ENCODE measurements at places on chromosomes 1 and 21. TPM values are rescaled to one million over a fixed set of nuclear protein-coding genes. Genes with fewer than 3 reads are reported as not detected.
A peak's percentile ranks its signal among the peaks of the same experiment; 100 is the strongest.

DNA sequence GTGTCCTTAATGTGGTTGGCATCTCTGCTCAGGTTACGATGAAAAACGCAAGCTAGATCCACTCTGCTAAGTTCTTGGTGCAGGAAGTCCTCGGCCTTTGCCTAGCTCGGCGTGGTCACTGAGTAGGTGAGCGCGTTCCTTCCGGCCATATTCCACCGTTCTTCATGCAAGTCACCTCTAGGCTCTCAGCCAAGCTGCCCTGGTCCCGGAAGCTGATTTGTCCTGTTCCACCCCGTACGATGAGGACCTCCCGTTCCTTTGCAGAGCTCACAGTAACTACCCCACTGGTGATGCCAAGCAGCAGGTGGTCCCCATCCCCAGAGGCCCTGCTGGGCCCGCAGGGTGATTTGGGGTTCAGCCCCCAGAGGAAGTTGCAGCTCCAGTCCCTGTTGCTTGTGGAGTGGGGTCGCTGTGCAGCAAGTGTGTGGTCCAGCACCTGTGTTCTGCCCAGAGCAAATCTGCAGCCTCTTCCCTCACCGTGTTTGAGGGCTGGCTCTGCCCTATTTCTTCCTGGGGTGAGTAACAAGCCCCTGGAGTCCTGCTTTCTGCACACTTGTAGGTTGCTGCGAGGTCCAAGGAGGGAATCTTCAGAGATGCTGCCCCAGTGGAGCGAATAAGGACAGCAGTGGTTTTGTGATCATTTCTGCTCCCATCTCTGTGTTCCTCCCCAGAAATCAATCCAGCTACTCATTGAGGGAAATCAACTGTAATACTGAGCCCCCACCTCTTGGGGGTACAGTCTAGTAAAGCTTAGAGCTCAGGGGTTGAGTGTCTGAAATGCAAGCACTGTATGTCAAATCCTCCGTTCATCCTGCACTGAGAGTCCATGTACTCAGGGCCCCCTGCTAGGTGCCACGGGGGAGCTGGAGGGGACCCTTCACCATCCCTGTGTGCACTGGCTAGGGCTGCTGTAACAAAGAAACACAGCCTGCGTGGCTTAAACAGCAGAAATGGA is 2.3 kb downstream of the UMODL1 start:
- no peak for DNase-seq

DNA sequence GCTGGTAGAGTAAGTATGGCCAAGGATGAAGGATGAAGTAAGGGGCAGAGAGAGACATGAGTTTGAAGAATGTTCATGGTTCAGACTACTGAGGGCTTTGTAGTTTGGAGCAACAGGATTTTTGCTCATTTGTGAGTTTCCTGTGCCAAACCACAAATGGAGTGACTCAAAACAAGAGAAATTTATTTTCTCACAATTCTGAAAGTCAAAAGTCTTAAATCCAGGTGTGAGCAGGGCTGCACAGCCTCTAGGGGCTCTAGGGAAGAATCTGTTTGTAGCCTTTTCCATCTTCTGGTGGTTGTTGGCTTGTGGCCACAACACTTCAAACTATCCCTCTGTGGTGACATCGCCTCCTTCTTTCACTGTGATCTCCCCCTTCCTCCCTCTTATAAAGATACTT is 58.9 kb downstream of the RHOU start:
- DNase-seq: no peak

GRCh38 chr21:32135401-32136363 is 143.2 kb downstream of the MIS18A start:
- no peak for DNase-seq

DNA sequence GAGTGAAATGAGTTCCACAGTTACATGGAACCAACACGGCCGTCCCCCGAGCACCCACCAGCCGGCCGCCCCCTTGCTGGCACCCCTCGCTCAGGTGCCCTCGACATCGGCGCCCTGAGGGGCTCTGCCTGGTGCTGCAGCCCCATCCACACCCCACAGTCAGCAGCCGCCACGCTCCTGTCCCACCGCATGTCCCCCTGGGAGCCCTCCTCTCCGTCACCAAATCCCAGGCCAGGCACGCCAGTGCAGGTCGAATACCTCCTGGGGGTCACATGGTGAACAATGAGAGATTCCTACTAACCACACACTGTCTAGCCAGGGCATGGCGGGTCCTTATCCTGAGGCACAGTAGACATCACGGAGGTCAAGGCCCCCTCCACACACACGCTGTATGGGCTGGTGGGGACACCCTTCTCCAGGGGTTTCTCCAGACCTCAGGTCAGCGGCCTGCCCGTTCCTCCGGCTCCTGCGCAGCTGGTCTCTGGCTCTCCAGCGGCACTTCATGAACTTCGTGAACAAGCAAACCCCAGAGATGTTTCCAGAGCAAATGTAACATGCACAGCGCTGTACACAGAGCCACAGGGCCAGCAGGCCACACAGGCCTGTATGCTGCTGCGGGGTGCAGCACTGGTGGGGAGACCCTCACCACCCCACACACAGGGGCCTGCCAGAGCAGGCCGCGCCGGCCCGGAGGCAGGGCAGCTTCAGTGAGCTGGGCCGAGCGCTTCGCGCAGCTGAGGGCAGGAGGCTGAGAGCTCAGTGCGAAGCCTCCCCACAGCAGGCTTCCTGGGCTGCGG is 21.8 kb downstream of the POFUT2 start:
- peak; percentile 4 for DNase-seq

DNA sequence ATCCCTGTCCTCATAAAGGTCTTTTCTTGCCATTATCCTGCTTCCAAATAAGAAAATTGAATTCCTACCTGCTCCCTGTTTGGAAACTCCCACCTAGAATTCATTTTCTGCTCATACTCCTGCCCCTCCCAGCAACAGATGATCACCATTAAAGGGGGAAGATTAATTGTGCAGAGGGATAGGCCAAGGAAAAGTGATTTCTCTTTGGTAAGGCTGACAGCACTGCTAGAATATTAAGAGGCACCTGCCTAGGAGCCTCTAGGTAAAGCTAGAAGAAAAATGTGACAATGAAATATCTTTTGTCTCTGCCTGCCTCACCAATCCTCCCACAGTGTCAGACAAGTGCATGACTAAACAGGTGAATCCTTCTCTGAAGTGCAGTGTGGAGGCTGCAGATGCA is 77.0 kb upstream of the SPATA6 start:
- no peak for DNase-seq

- no peak for DNase-seq
Measured at GRCh38 chr1:166789286-166789685, 50.0 kb upstream of the POGK start.

DNA sequence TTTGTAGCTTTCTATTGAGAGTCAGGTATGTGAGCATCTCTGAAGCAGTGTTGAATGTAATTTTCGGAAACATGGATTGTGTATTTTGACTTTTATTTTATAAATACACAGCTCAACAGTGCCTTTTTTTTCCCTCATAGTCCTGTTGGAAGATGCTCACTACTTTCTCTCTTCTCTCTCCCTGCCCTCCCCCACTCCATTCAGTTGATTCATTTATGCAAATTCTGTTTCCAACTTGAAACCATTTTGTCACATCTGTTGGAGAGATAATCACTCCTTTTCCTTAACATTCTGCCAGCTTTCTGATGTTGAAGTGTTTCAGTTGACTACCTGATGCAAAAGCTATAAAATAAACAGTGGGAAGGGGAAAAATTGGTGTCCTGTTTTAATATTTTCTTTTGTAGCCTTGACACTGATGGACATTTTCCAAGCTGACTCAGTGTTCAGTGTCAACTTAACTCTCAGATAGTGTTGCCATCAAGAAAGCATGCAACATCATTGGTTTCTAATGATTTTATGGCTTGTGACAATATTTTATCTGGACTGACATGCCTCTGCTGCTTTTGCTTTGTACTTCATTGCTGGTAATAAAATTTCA is 194.5 kb downstream of the HS2ST1 start:
- no peak for DNase-seq

GRCh38 chr1:239815074-239815473 is 276.6 kb upstream of the FMN2 start:
- DNase-seq: no peak

GRCh38 chr1:203777596-203777995 is 12.6 kb downstream of the LAX1 start:
- no peak for DNase-seq

GRCh38 chr1:178122283-178122682 is 28.4 kb downstream of the RASAL2 start:
- DNase-seq: no peak

GRCh38 chr1:151124763-151125403 is 21.5 kb downstream of the SEMA6C start:
- DNase-seq: no peak

- no peak for DNase-seq
Measured at GRCh38 chr1:82227306-82228095, 426.8 kb downstream of the ADGRL2 start.

GRCh38 chr1:20126806-20127440 is 7.6 kb upstream of the PLA2G2D start:
- no peak for DNase-seq

DNA sequence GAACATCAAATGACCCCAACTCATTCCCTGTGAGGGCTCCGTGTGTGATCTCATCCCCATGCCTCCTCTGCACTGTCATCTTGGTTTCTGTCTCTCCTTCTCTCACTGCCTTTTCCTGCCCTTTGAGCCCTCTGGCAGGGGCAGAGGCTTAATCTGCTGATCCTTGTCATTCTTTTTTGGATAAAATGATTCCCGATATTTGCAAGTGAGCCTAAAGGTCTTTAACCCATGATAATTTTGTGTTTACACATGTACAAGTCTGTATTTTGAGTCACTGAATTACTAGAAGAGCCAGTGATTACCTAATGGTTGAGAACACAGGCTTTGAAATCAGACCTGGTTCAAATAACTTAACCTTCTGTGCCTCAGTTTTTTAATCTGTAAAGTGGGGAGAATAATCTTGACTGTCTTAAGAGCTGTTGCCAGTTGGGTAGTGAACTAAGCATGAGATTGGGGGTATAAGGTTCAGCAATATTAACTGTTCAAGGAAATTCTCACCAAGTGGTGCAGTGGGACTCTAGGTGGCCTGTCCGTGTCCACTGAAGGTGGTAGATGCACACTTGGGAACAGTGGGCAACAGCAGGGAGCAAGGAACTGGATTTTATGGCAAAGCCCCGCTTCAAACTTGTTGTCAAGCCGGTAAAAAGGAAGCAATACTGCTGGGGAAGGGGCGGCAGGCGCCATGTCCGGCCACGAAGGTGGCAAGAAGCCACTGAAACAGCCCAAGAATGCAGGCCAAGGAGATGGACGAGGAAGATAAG is 1.6 kb downstream of the ECHDC2 start:
- no peak for DNase-seq

GRCh38 chr1:17112076-17112475 is 7.2 kb downstream of the PADI2 start:
- DNase-seq: no peak

- DNase-seq: no peak
Measured at GRCh38 chr1:93695411-93696005, 13.9 kb upstream of the BCAR3 start.

GRCh38 chr1:205183676-205184335 is 27.7 kb downstream of the DSTYK start:
- DNase-seq: no peak

DNA sequence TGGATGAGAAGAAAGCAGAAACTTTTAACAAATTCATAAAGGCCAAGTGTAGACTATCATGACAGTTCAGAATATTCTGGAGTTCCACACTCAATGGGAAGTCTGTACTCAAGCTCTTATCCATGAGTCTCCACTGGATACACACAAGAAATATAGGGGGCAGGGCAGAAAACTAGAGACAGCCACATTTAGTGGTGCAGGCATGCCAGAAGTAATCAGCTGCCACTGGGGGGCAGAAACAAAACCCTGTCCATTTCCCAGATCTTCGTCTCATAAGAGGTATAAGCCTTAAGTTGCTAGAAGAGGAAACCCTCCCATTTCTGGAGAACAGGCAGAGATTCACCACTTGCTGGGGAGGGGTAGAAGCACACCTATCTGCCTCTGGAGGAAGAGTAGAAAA is 166.8 kb upstream of the GALNT2 start:
- DNase-seq: no peak

GRCh38 chr1:1073743-1074587 is at the start of gene RNF223:
Gene RNF223 (minus strand): TSS chr1:1074306. CDS start chr1:1072566, 1,740 bp downstream.
- DNase-seq: no peak

- no peak for DNase-seq
Measured at GRCh38 chr1:83515578-83516154, 483.3 kb downstream of the TTLL7 start.

GRCh38 chr1:103457886-103458455 is 67.5 kb upstream of the RNPC3 start:
- DNase-seq: no peak

Gene HOOK1
- 56.1 TPM for total RNA-seq

Gene LORICRIN
- not detected for total RNA-seq

Gene SPATA21
- not detected for total RNA-seq

Gene CACNA1S
- total RNA-seq: 0.05 TPM

Gene TBX15
- total RNA-seq: not detected

Gene OR2L8
- total RNA-seq: not detected

Gene NDUFS5
- 208 TPM for total RNA-seq

Gene SYT6
- total RNA-seq: 1.2 TPM

Gene INAVA
- 84.2 TPM for total RNA-seq

Gene LENEP
- 0.84 TPM for total RNA-seq

Gene RNU1-4
- 3,957 TPM for total RNA-seq

Gene ERG
- total RNA-seq: not detected

Gene PDZK1
- total RNA-seq: 25.0 TPM

Gene SPRR4
- total RNA-seq: not detected
